ENCODE measurements at places on chromosomes 12 and 14. TPM values are rescaled to one million over a fixed set of nuclear protein-coding genes. Genes with fewer than 3 reads are reported as not detected.

The FBLN5 gene
- polyA plus RNA-seq: 1.5 TPM

The OR11G2 gene
- polyA plus RNA-seq: not detected

The GLT1D1 gene
- 3.9 TPM for polyA plus RNA-seq

The MPHOSPH9 gene
- 66.8 TPM for polyA plus RNA-seq

The PRB2 gene
- polyA plus RNA-seq: not detected

The SMIM41 gene
- polyA plus RNA-seq: not detected

The ACOT4 gene
- 1.1 TPM for polyA plus RNA-seq

All from neural cell (in vitro differentiated cells).